Omental fat pad (tissue), 4 donors: ENCODE measurements at places on chromosomes 7 and 10. TPM values are rescaled to one million over a fixed set of nuclear protein-coding genes. Genes with fewer than 3 reads are reported as not detected.

The TRIM50 gene
- total RNA-seq: 0.28 TPM

The PDCD4 gene
- total RNA-seq: 104 TPM

The HOXA13 gene
- not detected for total RNA-seq

The PTF1A gene
- not detected for total RNA-seq

The MEST gene
- 120 TPM for total RNA-seq

The CTAGE8 gene
- total RNA-seq: 1.3 TPM

The VSTM4 gene
- total RNA-seq: 26.2 TPM

The LRIT1 gene
- total RNA-seq: not detected

The CNOT4 gene
- 20.0 TPM for total RNA-seq

DNA sequence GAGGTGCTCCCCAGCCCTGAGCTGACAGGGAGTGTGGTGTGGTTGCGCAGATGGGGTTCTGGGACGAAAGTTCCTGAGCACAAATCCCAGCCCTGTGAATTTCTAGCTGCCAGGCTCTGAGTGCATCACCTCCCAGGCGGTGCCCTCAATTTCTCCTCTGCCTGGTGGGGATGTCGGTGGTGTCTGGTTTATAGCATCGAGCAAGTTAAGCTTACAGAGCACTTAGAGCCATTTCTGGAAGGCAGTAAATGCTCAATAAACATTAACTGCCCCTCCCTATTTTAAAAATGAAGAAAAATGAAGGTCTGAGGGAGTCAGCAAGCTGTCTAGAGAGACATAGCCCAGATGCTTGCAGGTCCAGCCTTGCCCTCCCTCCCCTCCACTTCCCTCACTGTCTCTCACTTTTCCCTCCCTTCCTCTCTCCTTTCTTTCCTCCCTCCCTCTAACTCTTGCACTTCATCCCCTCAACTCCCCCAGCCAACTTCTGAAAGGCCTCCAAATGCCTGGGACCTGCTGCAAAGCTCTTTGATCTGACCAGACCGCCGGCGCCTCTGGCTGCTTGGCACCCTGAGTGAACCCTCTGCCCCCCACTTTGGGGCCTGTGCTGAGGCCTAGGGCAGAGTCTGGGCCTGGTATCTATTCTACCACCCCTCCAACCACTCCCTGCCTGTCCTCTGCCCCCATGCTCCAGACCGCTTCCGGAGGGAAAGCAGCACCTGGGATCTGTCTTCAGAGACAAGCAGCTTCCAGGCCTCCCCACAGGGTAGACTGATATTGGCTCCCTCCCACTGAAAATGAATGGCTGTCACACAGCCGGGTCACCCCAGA lies 438.3 kb downstream of the RPS24 start:
- DNase-seq: no peak

- DNase-seq: no peak
Observed at GRCh38 chr10:72736176-72736827, 44.4 kb downstream of the MCU start.

GRCh38 chr10:106500041-106500924 lies 664.2 kb downstream of the SORCS1 start:
- DNase-seq: no peak

- no peak for DNase-seq
Observed at GRCh38 chr7:24496036-24496435, 77.2 kb upstream of the PALS2 start.

GRCh38 chr10:24414597-24414996 lies 205.7 kb downstream of the KIAA1217 start:
- DNase-seq: no peak

DNA sequence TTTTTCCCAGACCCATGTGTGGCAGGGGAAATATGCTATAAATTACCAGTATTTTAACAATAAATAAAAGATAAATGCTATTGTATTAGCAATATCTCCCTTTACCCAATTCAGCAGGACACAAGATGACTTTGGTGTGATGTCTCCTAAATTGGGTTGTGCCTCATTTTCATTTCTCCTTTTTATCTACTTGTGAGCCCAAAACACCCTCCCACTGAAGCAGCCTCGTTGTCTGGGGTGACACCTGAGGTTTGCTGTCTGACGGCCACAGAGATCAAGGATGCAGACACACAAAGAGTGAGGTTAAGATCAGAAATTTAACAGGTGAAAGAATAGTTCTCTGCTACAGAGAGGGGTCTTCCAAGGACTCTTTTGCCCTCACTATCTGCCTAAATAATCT lies 27.1 kb upstream of the CC2D2B start:
- DNase-seq: no peak

DNA sequence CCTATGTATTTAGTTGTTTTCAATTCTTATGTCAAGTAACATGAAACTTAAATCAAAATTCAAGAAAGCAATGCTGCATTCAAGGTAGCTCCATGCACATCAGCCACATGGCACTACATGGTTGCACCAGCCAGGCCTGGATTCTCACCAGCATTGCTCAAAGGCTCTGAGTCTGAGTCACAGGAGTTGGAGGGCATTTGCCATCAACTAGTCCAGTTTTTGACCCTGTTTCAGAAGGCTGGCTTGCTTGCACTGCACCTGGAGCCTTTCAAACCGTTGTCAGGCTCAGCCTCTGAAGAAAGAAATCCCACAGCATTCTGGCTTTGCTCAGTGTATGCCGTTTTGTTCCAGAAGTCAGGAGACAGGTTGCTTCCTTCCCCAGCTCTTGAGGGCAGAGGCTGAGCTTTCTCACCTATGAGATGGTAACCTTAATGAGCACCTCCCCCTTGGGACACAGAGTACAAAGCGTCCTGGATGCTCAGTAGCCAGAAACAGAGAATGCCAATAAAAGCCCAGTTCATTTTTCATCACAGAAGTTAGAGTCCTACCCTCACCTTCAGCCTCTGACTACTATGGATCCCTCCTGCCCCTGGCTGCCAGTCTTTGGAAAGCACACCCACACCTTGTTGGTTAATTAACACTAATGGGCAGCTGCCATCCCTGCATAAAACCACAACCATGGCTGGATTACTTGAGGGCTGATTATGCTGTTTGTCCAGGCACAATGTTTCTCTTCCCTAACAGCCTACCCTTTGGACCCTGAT lies 288.4 kb upstream of the LRRTM3 start:
- no peak for DNase-seq

DNA sequence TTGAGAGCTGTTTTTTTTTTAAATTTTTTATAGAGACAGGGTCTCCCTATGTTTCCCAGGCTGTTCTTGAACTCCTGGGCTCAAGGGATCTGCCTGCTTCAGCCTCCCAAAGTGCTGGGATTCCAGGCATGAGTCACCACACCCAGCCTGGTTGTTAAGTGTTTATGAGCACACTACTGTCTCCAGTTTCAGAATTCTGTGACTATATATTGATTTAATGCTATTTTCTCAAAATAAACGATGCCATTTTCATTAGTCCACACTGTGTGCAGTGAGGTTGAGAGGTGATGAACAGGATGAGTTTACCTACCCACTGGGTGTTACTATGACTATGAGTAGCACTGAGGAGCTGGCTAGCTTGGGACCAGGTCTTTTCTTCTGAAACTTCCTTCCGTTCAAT lies 110.9 kb upstream of the FAM180A start:
- no peak for DNase-seq

DNA sequence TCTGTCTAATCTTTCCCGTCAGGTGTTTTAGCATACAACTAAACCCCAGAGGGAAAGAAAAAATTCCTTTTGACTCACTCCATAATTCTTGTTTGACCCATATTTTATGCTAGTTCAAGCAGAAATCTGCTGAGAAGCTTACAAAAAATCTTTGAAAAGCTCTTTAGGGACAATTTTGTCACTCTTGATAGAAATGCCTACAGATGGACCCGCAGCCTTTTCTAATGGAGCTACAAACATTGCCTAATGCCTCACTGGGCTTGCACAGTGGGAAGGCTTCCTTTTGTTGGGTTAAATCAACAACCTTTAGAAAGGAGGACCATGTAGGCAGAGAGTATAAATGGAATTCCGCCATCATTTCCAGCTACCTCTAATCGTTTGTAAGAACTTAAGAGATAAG lies 344.5 kb downstream of the PCLO start:
- DNase-seq: no peak

GRCh38 chr7:3594901-3595300 lies 293.8 kb downstream of the SDK1 start:
- DNase-seq: no peak

GRCh38 chr7:44279286-44279685 lies 46.1 kb downstream of the CAMK2B start:
- DNase-seq: peak; percentile 14

DNA sequence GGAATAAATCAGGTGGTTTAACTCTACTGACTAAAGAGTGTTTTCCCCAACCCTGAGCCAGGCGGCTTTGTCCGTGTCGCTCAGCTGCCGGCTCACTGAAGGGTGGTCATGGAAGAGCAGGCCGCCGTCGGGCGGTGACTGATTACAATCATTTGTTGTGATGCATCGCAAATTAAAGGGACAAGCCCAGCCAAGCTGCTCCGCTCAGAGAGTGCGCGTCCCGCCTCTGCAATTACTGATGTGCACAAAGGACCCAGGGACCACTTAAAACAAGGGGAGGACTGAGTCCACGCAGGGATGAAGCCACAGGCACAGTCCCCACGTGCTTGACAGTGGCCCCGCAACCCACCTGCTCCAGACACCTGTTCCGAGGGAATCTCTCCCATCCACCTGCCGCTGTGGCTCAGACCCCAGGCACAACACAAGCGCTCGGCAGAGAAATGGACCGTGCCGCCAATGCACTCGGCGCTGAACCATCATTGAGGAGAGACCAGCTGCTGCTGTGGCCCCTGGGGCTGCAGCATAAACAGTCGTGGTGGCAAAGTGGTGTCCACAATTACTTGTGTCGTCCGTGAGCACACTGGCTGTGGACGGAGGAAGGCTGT lies 526.5 kb downstream of the PTPRN2 start:
- DNase-seq: no peak

- DNase-seq: no peak
Observed at GRCh38 chr10:49740346-49741107, 21.6 kb downstream of the OGDHL start.

DNA sequence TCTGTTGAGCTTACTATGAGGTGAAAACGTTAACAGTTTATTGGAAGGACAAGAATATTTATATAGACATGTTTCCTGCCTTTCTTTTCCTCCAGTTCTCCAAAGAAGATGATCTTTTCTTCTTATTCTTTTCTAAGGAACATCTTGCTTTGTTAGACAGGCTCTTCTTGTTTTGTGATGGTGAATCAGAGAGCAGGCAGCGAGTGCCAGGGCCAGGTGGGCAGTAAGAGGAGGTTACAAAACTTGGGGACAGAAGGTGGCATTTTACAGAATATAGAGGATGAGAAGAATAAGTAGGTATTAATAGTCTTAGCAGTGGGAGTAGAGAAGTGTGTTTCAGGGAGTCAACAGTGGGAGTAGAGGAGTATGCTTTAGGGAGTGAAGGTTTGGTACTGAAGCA lies 223.6 kb downstream of the ARL4A start:
- no peak for DNase-seq

DNA sequence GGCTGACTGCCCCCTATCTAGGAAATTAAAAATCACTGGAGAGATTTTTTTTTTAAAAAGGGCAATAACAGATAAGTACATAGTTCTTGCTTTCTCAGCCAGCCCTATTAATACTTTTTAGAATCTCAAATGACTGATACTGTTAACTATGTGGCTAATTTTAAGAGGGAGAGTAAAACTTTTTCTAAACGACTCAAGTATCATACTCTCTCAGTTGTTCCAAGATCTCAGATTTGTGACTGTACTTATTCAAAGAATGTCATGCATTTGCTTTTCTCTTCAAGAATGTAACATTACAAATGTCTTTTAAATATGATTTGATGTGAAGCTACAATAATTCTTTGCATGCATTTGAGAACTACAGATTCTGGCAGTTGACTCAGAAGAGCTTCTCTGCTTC lies 55.4 kb upstream of the RAB11FIP2 start:
- no peak for DNase-seq

- no peak for DNase-seq
Observed at GRCh38 chr10:84397735-84398144, 69.4 kb downstream of the CCSER2 start.

DNA sequence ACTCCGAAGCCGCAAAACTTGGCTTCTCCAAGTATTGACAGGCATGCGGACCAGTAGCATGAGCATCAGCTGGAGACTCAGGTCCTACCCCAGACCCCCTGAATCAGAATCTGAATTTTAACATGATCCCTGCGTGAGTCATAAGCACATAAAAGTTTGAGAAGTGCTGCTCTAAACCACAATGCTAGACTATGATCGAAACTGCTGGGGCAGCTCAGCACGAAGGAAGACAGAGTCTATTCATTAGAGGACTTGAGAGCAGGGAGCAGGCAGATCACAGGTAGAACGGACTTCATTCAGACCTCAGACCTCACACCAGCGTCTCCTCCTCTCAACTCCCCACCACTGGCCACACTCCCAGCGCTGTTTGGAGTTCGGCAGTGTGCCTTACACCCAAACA lies 16.9 kb downstream of the CAMK2G start:
- no peak for DNase-seq

DNA sequence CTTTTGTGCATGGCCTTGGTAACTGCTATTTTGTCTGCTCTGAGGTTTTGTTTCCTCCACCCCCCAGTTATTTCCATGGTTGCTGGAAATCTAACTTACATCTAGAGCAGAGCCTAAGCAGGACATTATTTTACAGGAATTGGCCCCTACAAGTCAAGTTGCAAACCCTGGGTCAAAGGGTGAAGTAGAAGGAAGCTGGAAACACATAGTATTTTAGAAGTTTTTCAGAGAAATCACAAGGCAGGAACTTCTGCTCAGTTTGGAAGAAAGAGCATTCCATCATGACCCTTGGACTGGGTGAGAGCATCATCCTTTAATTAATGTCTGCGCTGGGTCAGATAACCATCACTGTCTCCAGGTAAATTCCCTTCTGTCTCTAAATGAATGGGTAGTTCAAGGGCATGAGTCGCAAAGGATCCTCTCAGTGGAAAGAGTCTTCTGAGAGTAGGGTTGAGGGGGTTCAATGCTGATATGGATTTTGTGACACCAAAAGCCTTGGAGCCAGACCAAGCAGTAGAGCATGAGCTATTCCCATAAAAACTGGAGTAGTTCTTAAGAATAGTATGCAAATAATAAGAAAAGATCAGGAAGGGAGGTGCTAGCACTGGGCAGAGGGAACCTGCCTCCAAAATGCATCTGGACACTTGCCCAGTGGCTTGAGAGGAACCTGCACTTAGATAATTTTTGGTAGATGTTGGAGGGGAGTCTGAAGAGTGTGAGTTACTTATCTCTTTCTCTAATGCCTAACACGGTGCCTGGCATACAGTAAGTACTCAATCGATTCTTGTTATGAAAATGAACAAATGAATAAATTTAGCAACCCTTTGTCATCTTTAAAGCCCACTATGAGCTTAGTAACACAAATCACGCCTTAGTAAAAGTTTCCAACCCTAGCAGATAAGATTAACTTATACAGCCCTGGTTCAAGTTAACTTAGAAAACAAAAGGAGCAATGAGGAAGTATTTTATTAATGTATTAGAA lies 160.6 kb upstream of the ADO start:
- DNase-seq: no peak

GRCh38 chr7:107856806-107857540 lies 34.0 kb upstream of the DLD start:
- no peak for DNase-seq

DNA sequence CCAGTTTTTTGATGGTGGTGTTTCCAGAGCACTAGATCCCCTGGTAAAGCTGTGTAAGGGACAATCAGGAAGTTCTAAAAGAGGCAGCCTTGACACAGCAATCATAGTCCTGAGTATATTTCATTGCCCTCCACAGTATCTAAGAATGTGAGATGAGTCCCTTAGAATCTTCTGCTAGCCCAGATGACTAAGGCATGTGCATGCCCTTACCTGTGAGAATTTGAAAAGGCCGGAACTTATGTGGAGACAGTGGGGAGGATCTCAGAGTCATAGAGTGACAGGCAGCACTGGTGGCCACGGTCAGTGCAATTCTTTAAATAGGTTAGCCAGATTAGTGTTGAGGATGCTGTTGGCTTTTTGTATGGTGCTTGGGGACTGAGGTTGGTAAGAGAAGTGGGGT lies 361.4 kb upstream of the VSTM2A start:
- no peak for DNase-seq

GRCh38 chr10:128084364-128084763 lies 41.9 kb downstream of the MKI67 start:
- DNase-seq: no peak
